ENCODE measurements at places on chromosomes 2 and 18.

GRCh38 chr2:37766106-37766505, 94.7 kb upstream of the CDC42EP3 start:
- no peak for DNase-seq

GRCh38 chr2:216758256-216759155, 63.2 kb upstream of the IGFBP5 start:
- DNase-seq, result no peak

GRCh38 chr2:172345956-172346555, 81.3 kb upstream of the ITGA6 start:
- DNase-seq, result no peak

- no peak for DNase-seq
Observed at GRCh38 chr2:35443087-35443486, 912.5 kb upstream of the CRIM1 start.

GRCh38 chr2:122412360-122412759, 656.9 kb downstream of the TSN start:
- DNase-seq, result no peak

DNA sequence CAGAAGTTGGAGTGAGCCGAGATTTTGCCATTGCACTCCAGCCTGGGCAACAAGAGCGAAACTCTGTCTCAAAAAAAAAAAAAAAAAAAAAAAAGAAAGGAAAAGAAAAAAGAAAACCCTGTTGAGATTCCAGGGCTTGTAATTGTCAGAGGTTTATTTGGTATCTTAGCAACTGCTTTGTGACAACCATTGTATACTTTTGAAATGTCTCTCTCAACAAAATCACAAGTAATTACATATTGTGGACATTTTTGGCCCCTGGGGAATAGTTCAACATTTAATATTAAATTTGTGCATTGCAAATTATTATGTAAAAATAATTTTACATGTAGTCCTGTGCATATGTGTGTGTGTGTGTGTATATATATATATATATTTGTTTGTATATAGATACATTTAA, 270.8 kb downstream of the GALNT13 start:
- no peak for DNase-seq

DNA sequence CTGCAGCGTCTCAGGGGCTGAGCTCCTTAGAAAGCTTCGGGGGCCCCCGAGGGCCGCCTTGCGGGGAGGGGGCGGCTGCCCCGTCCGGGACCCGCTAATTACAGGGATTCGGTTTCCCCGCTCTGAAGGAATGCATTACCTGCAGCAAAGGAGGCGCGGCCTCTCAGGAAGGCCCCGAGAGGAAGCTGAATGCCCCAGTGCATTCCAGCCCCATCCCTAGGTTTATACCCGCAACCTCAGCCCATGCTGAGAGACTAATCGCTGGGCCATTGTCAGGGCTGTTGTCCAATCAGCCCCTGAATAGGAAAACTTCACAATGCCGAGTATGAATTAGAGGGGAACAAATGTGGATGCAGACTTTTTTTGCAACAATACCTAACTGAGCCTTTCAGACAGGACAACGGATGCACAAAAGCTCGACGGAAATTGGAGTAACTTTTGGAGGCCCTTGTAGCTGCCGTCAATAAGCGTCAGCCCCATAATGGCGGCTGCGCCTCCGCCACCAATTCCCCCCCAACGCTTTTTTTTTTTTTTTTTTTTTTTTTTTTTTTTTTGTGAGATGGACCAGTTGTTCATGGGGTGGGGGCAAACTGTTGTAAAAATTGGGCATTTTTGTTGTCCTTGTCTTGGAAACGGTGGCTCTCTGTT, 138.6 kb upstream of the SIX3 start:
- no peak for DNase-seq

DNA sequence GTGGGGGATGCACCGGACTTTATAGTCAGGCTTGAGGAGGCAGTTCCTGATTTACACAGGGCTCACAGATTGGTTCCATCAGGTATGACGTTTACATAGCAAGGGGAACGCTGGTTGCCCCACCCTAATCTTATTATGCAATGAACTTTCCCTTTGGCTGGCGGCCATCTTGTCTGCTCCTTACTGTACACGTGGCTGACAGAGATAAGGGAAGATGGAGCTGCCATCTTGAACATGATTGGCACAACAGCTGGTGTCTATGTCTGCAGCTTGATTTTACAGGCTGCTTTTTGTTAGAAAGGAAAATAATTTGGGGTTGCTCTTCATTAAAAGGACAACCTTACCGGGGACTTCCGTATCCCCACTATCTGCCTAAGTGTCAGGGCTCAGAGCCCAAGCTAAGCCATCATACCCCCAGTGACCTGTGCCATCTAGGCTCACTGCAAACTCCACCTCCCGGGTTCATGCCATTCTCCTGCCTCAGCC, 33.5 kb upstream of the ATG16L1 start:
- no peak for DNase-seq

DNA sequence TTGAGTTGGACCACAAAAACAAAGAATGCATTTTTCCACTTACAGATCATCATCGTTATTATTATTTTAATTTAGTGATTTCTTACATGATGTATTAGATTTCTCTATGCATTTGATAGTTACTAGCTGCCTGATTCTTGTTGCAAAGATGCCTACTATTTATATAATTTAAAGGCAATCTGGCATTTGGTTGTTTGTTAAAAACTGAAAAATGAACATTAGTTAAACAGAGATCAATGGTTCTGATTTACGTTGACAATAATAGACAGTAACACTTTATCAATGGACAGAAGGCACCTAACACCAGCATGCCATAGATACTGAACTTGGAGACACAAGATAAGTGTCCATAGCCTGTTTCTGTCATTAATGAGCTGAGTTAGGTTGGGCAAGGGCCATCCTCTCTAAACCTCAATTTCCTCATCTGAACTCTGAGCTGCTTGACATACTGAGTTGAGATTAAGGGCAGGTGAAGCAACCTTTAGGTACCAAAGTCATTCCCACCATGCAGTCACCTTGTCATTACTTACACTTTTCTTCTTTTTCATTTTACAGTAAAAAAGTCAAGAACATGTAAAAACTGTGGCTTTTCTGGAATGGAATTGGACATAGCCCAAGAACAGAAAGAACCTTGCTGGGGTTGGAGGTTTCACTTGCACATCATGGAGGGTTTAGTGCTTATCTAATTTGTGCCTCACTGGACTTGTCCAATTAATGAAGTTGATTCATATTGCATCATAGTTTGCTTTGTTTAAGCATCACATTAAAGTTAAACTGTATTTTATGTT, 3.1 kb downstream of the CCL20 start:
- no peak for DNase-seq

GRCh38 chr2:233353101-233353768, 1.1 kb upstream of the DGKD start:
- DNase-seq, result no peak
